ENCODE measurements at places on chromosomes 2 and 18. TPM values are rescaled to one million over a fixed set of nuclear protein-coding genes. Genes with fewer than 3 reads are reported as not detected.
A peak's percentile ranks its signal among the peaks of the same experiment; 100 is the strongest.

The LINC00305 gene
- not detected for total RNA-seq

The SLC16A14 gene
- total RNA-seq: 15.2 TPM

The LOXL3 gene
- total RNA-seq: 16.5 TPM

The NEB gene
- total RNA-seq: 1.2 TPM

The GAREM1 gene
- total RNA-seq: 3.2 TPM

The TNP1 gene
- total RNA-seq: not detected

GRCh38 chr2:212089873-212090272 lies 448.7 kb downstream of the ERBB4 start:
- no peak for DNase-seq
- H3K27ac ChIP-seq: no peak overlapping the region
- H3K36me3 ChIP-seq: no peaks in the 10 kb centered on the region
- no peak overlapping the region for H3K4me3 ChIP-seq
- H3K4me1 ChIP-seq: no peaks in the 10 kb centered on the region

- DNase-seq: no peak
- H3K4me1 ChIP-seq: no peaks in the 10 kb centered on the region
- H3K27me3 ChIP-seq: no peaks in the 10 kb centered on the region
- no peak overlapping the region for H3K4me3 ChIP-seq
- no peaks in the 10 kb centered on the region for H3K36me3 ChIP-seq
These were observed 67.5 kb downstream of the MBOAT2 start for GRCh38 chr2:8935982-8936381.

- no peaks in the 10 kb centered on the region for H3K27me3 ChIP-seq
- peaks cover 80% of the 10 kb centered on the region for H3K4me1 ChIP-seq
- peak; percentile 66 for DNase-seq
- peaks cover 9% of the 10 kb centered on the region for H3K36me3 ChIP-seq
- no peak overlapping the region for H3K4me3 ChIP-seq
These were observed 144.9 kb downstream of the TNS1 start for GRCh38 chr2:217857624-217858506.

DNA sequence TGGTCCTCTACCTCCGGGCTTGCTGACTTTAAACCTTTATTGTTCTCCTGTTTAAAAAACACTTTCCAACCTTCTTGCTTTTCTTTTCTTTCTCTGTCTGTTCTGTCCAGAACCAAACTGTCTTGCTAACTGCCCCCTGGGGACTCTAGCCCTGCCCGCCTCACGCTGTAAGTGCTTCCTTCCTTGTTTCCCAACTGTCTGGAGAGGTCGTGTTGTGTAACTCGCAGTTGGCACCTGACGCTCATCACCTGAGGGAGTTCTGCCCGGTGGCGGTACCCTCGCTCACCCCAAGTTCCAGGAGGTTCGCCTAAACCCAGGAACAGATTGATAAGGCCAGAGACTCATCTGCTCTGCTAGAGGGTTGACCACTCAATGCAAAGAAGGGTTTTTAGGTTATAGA lies 123.4 kb downstream of the MTCL1 start:
- DNase-seq: no peak
- H3K4me3 ChIP-seq: no peak overlapping the region
- no peaks in the 10 kb centered on the region for H3K27me3 ChIP-seq
- H3K27ac ChIP-seq: no peak overlapping the region
- no peaks in the 10 kb centered on the region for H3K36me3 ChIP-seq
- no peaks in the 10 kb centered on the region for H3K4me1 ChIP-seq

- H3K4me1 ChIP-seq: no peaks in the 10 kb centered on the region
- H3K27ac ChIP-seq: peak overlapping the region; percentile 30
- no peaks in the 10 kb centered on the region for H3K27me3 ChIP-seq
These were observed 184.4 kb upstream of the SLC39A10 start for GRCh38 chr2:195472501-195473234.

GRCh38 chr18:51030537-51031258 lies 685 bp downstream of the SMAD4 start:
- peaks cover 88% of the 10 kb centered on the region for H3K4me1 ChIP-seq
- peak overlapping the region; percentile 98 for H3K27ac ChIP-seq
- H3K27me3 ChIP-seq: no peaks in the 10 kb centered on the region

DNA sequence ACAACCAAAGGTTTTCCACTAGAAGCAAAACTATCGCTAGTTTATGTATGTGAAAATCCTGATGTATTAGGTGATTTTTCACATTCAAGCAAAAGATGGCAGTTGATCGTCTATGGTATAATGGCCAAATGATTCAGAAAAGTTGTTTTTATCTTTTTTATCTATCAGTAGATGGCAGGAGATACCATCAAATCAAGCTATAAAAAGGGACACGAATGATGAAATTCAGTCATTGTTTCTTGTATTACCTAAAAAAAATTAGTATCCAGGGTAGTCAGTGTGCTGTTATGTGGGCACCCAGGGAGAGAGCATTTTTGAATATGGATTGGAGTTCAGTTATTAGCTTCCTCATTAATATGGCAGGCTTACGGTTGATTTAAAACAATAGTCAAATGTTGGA lies 22.9 kb upstream of the CAVIN2 start:
- H3K4me3 ChIP-seq: no peak overlapping the region
- no peak overlapping the region for H3K27ac ChIP-seq
- DNase-seq: no peak
- H3K36me3 ChIP-seq: no peaks in the 10 kb centered on the region

DNA sequence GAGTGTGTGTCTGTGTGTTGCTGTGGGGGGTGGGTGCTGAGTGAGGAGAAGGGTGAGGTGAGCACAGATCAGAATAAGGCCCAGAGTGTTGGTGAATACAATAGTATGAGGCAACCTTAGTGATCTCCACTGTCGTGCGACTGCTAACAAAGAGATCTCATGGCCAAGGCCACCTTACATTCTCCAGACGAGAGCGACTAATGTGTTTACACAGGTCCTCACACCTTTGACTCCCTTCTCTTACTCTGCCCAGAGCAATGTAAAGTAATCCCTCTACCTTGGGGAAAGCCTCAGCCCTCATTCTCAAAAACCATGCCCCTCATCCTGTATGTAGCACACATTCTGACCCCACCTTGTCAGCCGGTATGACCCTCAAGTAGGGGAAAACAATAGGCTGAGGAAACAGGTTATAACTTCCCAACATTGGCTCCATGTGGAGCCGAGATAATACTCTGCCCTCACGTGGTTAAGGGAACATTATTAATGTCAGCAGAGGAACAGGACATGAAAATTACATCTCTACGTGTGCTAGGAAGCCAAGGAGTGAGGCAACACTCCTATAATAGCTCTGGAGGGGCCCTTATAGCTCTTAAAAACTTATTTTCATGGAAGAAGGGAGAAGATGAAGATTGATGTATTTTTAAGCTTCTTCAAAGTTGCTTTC lies 323.0 kb upstream of the NT5C1B start:
- no peak overlapping the region for H3K27ac ChIP-seq
- no peak for DNase-seq
- H3K27me3 ChIP-seq: no peaks in the 10 kb centered on the region
- H3K4me1 ChIP-seq: no peaks in the 10 kb centered on the region

Data from spleen (tissue), 13 donors.